Body of pancreas (tissue), 4 donors: ENCODE measurements at places on chromosomes 7 and 10.

DNA sequence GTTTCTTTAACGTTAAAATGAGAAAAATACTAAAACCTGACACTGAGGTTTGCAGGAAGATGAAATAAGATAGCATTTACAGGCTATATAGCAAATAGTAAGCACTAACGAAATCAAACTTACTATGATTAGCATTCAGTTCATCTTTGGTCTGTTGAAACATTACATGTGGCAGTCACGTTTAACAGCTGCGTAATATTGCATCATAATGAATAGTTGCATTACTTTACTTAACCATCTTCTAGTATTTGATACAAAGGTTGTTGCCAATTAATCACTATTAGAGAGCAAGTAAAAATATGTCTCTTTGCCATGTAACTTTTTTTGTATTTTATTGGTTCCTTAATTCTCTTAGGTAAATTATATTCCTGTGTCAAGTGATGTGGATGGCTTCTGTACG, 131.8 kb upstream of the GHITM start:
- no peak for DNase-seq

- DNase-seq: no peak
These were observed 241.3 kb upstream of the KMT2E start for GRCh38 chr7:104772405-104773345.

DNA sequence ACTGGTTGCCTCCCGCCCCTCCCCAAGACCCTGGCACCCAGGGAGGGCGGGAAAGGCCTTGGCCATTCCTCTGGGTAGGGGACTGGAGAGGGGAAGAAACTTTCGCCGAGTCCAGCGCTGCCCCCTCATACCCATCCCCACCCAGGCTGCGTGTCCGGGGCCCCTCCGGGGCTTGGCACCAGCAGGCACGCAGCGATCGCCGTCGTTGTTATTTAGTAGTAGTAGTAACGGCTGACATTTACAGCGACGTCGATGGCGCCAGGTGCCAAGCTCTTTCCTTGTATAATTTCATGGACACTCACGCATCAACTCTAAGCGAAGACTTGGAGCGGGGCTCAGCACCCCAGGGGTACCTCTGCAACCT, 3.3 kb upstream of the PDGFA start:
- DNase-seq: no peak

- no peak for DNase-seq
These were observed 67.3 kb downstream of the OGDH start for GRCh38 chr7:44673771-44674170.

DNA sequence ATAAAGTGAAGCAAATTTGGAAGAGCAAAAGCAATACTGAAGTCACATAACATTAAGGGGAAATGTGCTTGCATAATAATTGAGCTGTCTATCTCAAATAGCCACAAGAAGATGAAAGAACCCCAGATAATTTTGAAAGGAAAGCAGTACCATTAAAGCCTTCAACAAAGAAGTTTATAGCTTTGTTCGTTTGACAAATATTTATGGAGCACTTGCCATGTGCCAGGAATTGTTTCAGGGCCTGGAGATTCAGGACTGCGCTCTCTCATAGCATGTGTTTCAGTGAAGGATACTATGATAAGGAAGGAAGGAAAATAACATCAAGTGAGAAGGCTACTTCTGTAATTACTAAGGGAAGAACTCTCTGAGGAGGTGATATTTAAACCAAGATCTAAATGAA, 212.3 kb upstream of the CSTF2T start:
- no peak for DNase-seq

- DNase-seq: no peak
These were observed 46.7 kb downstream of the TNS3 start for GRCh38 chr7:47535035-47535703.

DNA sequence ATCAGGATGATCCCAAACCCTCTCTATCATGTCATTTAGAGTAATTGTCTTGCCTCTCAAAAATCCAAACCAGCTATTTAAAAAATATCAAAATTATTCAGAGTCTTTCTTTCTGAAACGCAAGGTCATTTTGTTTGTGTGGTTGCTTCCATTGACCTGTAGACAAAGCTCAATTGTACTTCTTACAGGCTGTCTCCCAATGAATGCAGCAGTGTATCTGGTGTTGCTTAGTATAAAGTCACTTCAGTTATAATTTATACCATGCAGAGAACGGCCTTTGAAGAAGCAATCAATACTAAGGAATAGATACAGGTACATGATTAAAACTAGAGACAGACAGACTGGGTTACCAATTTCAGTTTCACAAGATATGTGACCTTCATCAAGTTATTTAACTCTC, 80.9 kb downstream of the DOCK4 start:
- DNase-seq: no peak

GRCh38 chr10:119443970-119444660, 98.4 kb downstream of the RGS10 start:
- no peak for DNase-seq
